Psoas muscle (tissue), 8 donors: ENCODE measurements at places on chromosomes 6 and 20. TPM values are rescaled to one million over a fixed set of nuclear protein-coding genes. Genes with fewer than 3 reads are reported as not detected.

DNA sequence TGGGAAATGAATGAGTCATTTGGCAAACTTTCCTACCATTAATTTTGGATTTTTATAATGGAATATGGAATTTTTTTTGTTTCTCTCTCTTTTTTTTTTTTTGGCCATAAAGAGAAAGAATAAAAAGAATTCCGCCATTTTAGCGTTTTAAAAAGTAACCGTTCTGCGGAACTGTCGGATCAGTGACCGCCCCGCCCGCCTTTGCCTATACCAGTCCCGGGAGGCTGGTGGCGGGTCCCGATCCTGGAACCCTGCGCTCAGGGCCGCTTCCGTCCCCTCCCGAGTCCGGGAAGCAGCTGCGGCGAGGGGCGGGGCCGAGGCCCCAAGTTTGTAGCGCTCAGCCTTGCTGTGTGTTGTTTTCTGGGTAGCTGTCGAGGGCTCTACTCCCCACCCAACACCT is 609 bp downstream of the L3MBTL1 start:
- H3K27me3 ChIP-seq, result peaks cover 30% of the 10 kb centered on the region
- peak overlapping the region; percentile 69 for H3K4me3 ChIP-seq
- no peak for DNase-seq
- H3K36me3 ChIP-seq, result no peaks in the 10 kb centered on the region
- no peak overlapping the region for H3K27ac ChIP-seq
- H3K4me1 ChIP-seq, result no peaks in the 10 kb centered on the region

GRCh38 chr6:123655521-123656306 is 19.0 kb upstream of the TRDN start:
- H3K4me3 ChIP-seq, result peak overlapping the region; percentile 62
- H3K27ac ChIP-seq, result peak overlapping the region; percentile 79
- H3K4me1 ChIP-seq, result peaks cover 3% of the 10 kb centered on the region
- no peaks in the 10 kb centered on the region for H3K36me3 ChIP-seq
- no peaks in the 10 kb centered on the region for H3K27me3 ChIP-seq

DNA sequence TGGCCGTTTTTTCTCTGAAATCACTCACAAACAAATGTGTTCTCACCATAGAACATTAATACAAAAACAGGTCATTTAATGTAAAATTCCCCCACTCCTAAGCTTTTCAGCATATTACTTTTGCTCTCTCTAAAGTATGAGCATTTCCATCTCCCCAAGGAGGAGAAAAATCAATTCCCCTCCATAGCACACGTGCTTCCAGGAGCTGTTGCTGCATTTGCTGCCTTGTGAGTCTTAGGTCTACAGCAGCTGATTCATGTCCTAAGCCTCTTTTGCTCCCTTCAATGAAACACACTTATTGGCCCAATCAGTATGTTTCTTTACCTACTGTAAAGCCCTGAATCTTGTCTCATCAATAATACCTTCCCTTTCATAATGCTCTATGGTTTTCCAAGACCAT is 6.4 kb upstream of the COL9A1 start:
- no peaks in the 10 kb centered on the region for H3K4me1 ChIP-seq
- H3K4me3 ChIP-seq, result no peak overlapping the region
- no peak overlapping the region for H3K27ac ChIP-seq
- DNase-seq, result no peak
- no peaks in the 10 kb centered on the region for H3K27me3 ChIP-seq

- no peak overlapping the region for H3K27ac ChIP-seq
- DNase-seq, result no peak
- no peaks in the 10 kb centered on the region for H3K36me3 ChIP-seq
- H3K27me3 ChIP-seq, result no peaks in the 10 kb centered on the region
- no peak overlapping the region for H3K4me3 ChIP-seq
Measured at GRCh38 chr6:169035385-169036240, 218.0 kb downstream of the THBS2 start.

GRCh38 chr6:90468080-90468479 is 118.8 kb downstream of the MAP3K7 start:
- H3K4me1 ChIP-seq, result peaks cover 7% of the 10 kb centered on the region
- DNase-seq, result no peak
- no peaks in the 10 kb centered on the region for H3K36me3 ChIP-seq

DNA sequence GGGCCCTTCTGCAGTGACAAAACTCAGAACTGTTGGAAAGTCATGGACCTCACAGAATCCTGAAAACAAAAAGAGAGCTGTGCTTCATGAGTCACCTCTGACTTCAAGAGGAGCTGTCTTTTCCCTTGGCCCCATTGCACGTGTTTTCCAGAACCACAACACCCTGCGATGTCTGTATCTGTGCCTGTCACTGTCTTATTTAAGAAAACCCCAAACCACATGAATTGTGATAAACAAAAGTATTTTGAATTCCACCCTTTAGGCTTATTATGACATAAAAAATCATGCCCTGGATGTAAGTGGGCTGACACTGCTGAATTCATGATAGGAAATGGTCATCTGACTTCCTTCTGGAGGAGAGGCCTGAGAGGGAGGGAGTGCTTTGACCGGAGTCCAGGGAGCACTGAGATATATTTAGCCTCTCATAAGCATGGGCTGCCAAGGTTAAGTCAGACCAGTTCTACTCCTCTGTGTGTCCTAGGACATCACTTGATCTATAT is 96.4 kb upstream of the DUSP22 start:
- peaks cover 5% of the 10 kb centered on the region for H3K4me1 ChIP-seq
- H3K27me3 ChIP-seq, result no peaks in the 10 kb centered on the region
- DNase-seq, result no peak

- no peak overlapping the region for H3K27ac ChIP-seq
- no peaks in the 10 kb centered on the region for H3K27me3 ChIP-seq
- no peaks in the 10 kb centered on the region for H3K36me3 ChIP-seq
Measured at GRCh38 chr6:99276747-99277146, 72.7 kb downstream of the FAXC start.

DNA sequence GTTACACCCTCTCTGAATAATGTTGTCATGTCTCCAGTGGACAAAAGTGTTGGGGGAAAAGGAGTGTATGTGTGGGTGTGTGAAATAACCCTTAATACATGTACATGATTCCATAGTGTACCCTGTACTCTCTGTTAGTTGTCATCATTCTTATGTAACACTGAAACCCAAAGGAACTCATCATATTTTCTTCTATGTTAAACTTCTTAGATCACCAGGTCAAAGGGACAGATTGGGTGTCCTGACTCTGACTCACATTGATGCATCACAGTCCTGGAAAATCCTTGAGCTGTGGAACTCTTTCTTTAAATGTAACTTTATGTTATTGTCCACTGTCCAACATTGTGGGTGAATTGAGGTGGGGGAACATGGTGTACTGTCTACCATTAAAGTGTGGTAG is 350.5 kb downstream of the DHX35 start:
- H3K27ac ChIP-seq, result no peak overlapping the region
- no peaks in the 10 kb centered on the region for H3K36me3 ChIP-seq
- H3K27me3 ChIP-seq, result no peaks in the 10 kb centered on the region
- H3K4me3 ChIP-seq, result no peak overlapping the region
- no peak for DNase-seq

DNA sequence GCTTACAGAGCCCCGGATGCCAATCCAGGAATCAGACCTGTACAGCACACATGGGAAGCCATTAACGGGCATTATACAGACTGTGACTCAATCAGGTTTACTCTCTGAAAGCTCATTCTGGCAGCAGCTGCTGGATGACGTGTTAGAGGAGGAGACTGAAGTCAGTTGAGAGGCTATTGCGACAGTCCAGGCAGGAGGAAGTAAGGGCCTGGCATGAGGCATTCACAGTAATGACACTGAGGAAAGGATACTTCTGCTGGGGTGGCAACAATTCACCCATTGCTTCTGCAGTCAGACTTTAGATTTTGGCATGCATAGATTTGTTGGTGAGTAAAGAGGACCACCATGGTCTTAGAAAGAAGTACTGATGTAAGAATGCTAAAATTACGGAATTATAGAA is 151.0 kb upstream of the HEY2 start:
- H3K27ac ChIP-seq, result peak overlapping the region; percentile 92
- peaks cover 29% of the 10 kb centered on the region for H3K4me1 ChIP-seq

DNA sequence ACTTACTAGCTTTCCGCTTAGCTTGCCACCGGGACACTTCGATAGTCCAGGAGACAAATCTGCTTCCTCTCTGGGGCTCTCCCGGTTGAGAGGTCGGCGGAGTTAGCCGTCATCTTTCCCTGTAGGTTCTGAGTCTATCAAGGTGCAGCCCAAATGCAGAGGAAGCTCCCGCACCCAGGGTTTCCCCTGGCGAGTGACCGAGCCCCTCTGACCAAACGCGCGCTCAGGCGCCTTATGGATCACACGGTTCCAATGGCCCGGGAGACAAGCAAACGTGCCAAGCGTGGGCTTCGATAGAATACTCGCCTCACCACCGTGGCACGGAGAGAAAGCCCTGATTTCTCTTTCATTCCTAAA is 15.8 kb upstream of the FOXC1 start:
- H3K36me3 ChIP-seq, result no peaks in the 10 kb centered on the region
- no peak overlapping the region for H3K27ac ChIP-seq
- H3K27me3 ChIP-seq, result peaks cover 19% of the 10 kb centered on the region
- H3K4me1 ChIP-seq, result no peaks in the 10 kb centered on the region
- no peak overlapping the region for H3K4me3 ChIP-seq

- no peaks in the 10 kb centered on the region for H3K4me1 ChIP-seq
- no peaks in the 10 kb centered on the region for H3K36me3 ChIP-seq
- no peak overlapping the region for H3K27ac ChIP-seq
- DNase-seq, result no peak
- no peak overlapping the region for H3K4me3 ChIP-seq
- no peaks in the 10 kb centered on the region for H3K27me3 ChIP-seq
Measured at GRCh38 chr6:127566651-127567050, 10.3 kb upstream of the C6orf58 start.

DNA sequence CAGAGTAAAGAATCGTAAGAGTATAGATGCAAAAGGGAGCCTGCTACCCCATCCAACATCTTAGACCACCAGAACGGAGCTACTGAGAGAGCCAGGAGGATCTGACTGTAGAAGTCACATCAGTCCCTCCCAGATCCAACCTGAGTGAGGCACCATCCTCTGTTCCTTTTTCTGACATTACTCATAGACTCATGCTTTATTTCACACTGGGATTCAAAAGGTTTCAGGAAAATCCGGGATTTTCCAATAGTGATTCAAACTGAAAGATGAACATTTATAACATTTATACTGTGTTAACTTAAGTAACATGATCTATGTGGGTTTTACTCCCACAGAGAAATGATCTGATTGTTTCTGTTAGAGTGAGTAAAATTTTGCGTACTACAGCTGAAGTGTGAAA is 868.6 kb upstream of the GJE1 start:
- no peaks in the 10 kb centered on the region for H3K4me1 ChIP-seq
- H3K27me3 ChIP-seq, result no peaks in the 10 kb centered on the region

DNA sequence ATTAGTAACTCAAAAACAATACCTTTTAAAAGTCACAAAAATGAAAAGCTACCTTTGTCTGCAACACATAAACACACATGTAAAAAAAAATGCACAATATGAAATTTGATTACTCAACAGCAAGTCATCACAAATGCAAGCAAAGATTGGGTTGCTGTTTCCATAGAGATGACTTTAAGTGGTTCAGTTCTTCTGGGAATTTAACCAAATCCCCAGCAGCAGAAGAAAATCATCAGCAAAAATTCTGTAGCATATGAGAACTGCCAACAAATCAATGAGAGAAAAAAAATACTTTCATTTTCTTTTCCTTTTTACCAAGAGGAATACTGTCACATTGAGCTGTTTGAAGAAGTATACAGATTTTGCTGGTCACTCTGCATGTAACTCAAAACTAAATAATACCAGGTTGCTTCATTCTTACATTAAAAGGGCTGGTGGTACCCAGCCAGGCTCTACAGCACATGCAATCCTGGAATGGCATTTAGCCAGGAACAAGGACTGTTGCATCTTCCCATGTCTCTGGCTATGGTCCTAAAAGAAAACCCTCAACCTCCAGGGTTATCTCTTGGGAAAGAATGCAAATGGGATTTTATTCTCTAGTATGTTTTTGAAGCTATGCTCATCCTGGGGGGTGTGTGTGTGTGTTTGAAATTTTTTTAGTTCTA is 158.3 kb downstream of the OPRM1 start:
- H3K36me3 ChIP-seq, result no peaks in the 10 kb centered on the region
- H3K27ac ChIP-seq, result no peak overlapping the region
- H3K27me3 ChIP-seq, result no peaks in the 10 kb centered on the region
- H3K4me3 ChIP-seq, result no peak overlapping the region
- no peak for DNase-seq

GRCh38 chr6:146770965-146771735 is 172.4 kb downstream of the ADGB start:
- H3K27ac ChIP-seq, result no peak overlapping the region
- no peaks in the 10 kb centered on the region for H3K4me1 ChIP-seq
- DNase-seq, result peak; percentile 71
- no peaks in the 10 kb centered on the region for H3K27me3 ChIP-seq
- H3K36me3 ChIP-seq, result no peaks in the 10 kb centered on the region

- H3K27ac ChIP-seq, result peak overlapping the region; percentile 93
- H3K36me3 ChIP-seq, result no peaks in the 10 kb centered on the region
- no peak overlapping the region for H3K4me3 ChIP-seq
- peak; percentile 58 for DNase-seq
- H3K27me3 ChIP-seq, result no peaks in the 10 kb centered on the region
Measured at GRCh38 chr20:38108986-38109541, 56.0 kb downstream of the TGM2 start.

- DNase-seq, result no peak
- H3K27ac ChIP-seq, result no peak overlapping the region
- no peaks in the 10 kb centered on the region for H3K27me3 ChIP-seq
- peaks cover 8% of the 10 kb centered on the region for H3K4me1 ChIP-seq
Measured at GRCh38 chr6:155317186-155317585, 2.9 kb upstream of the TFB1M start.

DNA sequence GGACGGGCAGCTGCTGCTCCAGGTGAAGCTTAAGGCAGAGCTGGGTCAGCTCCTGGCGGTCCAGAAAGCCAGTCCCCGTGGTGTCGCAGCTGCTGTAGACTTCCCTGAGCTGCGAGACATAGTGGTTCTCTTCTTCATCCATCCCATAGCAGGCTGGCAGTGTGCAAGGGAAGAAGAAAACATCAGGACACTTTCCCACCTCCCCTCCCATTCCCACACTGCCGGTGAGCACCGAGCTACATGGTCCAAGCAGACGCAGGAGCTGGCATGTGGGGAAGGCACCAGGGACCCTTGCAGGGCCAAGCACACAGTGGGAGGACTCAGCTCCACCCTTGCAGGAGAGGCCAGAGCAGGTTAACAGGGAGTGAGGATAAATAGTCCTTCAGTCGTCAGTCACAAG is 58.9 kb downstream of the NINL start:
- no peak overlapping the region for H3K4me3 ChIP-seq
- DNase-seq, result no peak
- H3K36me3 ChIP-seq, result no peaks in the 10 kb centered on the region
- H3K27me3 ChIP-seq, result no peaks in the 10 kb centered on the region
- H3K4me1 ChIP-seq, result no peaks in the 10 kb centered on the region
- H3K27ac ChIP-seq, result no peak overlapping the region

The APCDD1L gene
- total RNA-seq, result 0.22 TPM

The FERMT1 gene
- total RNA-seq, result 0.52 TPM

The KIF25 gene
- total RNA-seq, result not detected

The ABHD16B gene
- not detected for total RNA-seq

The RBM24 gene
- total RNA-seq, result 229 TPM

The HMGA1 gene
- total RNA-seq, result 83.5 TPM

The TCF15 gene
- 5.1 TPM for total RNA-seq

The SRXN1 gene
- 69.6 TPM for total RNA-seq

The C20orf204 gene
- total RNA-seq, result 0.69 TPM

The COL11A2 gene
- total RNA-seq, result 0.27 TPM

The FLRT3 gene
- 3.1 TPM for total RNA-seq
